ENCODE measurements at places on chromosomes 7 and 10.

- DNase-seq: peak; percentile 93
Measured at GRCh38 chr10:73495884-73496674, at the start of gene PPP3CB. TSS of gene PPP3CB (minus strand) at chr10:73496024. CDS start at chr10:73495889, 135 bp downstream.

DNA sequence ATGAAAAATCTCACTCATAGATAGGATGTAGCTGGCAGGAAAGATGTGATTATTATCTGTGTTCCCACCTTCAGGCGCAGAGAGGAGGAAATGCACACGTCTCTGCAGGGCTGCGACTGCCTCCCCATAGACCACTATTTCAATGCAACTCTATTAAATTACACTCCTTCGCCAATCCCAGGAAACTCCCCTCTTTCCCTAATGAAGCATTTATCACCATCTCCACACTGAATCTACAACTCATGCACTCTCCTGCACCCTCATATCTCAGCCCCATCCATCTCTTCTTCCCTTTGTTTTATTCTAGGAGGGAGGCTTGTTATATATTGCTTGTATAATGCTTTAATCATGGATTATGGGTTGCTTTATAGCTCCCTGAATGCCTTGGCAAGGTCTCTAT lies 101.8 kb upstream of the RELN start:
- no peak for DNase-seq

GRCh38 chr7:86786376-86786775 lies 142.7 kb downstream of the GRM3 start:
- DNase-seq: no peak

- DNase-seq: no peak
Measured at GRCh38 chr10:7590271-7590670, 76.5 kb downstream of the ITIH5 start.

- no peak for DNase-seq
Measured at GRCh38 chr10:121803611-121804010, 124.2 kb downstream of the ATE1 start.

DNA sequence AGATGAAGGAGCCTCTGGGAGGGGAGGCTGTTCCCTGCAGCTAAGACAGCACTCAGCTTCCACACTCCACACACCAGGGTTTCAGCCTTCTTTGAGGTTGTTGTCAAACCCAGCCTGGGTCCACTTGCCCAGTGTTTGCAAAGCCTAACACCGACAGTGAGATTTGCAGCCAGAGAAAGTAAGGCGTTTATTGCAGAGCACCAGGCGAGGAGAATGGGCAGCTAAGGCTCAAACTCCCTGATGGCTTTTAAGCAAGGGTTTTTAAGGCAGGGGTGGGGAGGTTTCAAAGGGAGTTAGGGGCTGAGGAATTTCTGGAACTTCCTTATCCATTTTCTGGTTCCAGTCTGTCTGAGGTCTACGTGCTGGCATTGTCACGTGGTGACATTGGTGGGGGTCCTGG lies 4.7 kb upstream of the ZNF775 start:
- no peak for DNase-seq

DNA sequence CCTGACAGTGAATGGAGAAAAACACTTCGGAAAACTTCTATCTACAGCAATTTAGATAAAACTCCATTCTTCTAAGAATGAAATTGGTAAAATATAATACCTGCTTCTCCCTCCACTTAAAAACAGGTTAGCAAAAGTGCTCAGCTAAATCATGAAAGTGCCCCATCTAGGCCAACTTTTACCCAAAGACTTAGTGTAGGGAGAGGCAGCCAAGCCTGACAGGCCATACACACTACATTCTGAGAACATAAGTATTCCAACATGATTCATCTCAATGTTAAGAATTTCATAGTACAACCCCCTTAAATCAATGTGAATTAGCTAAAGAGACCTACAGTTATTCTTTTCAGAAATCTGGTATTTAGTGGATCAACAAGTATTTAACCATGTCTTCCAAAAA lies 7.2 kb downstream of the FAM3C start:
- DNase-seq: no peak

- no peak for DNase-seq
Measured at GRCh38 chr7:91644256-91644655, 236.2 kb downstream of the MTERF1 start.

DNA sequence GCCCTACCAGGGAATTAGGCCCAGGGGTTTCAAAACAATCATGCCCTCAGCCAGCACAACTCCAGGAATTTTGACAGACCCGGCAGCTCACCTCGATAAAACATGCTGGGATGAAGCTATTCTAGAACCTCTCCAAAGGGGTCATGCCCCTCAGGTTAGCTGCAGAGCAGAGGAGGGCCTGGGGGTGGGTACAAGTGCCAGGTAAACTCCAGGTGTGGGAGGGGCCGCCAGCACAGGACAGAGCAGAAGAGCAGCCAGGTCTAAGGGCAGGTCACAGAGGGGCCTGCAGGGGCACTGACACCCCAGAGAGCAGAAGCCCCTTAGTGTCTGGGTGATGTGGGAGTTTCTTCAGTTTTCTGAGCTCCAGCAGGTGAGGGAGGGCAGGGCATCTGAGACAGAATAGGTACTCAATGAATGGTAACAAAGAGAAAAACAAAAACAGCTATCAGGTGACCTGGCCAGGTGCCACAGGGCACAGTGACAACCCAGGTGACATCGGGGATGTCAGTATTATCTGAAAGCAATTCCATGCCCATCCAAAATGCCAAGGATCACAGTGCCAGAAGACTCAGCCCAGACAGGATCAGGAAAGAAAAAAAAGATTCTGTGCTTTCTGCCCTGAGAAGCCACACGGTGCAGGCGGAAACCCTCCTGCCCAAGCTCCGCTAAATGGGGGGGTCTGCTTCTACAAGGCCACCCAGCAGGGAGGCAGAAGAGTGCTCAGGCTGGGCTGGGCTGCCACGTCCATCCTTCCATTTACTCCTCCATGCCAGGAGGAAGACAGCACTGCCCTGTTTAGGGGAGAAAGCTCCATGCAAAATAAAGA lies 104.5 kb downstream of the TNS3 start:
- DNase-seq: no peak

DNA sequence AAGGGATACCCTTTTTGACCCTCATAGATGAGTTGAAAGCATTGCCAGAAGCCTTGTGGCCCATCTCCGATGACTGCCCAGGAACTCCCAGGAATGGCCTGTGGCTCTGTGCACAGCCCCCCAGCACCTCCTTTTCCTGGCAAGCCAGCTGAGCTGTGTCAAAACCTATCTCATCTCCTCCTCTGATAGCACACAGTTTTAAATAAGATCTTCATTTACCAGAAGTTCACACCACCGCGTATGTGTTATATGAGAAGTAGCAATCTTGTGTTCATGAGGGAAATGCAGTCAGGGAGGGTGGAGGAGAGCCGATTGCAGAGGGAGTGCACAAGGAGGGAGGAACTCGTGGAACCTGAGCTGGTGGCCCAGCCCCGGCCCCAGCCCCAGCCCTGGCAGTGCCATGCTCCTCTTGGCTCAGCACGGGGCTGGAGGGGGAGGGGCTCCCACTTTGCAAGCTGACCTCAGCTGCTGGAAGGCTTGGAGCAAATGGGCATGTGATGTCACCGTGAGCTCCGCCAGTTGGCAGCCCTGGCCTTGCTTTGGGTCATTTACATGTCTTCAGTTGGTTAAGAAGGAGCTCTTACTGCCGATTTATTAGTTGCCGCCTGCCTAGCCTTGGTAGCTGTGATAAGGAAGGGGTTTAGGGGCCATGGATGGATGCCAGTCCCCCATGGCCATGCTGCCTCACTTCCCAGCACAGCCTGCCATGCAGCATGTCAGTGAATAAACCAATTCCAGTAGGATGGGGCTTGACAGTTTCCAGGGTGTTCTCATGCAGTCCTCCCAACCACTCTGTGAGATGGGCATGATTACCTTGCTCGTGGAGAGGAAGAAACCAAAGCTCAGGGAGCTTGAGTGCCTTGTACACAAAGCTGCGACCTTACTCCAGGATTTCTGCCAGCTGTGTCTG lies 20.0 kb downstream of the UNC5B start:
- no peak for DNase-seq

- DNase-seq: no peak
Measured at GRCh38 chr7:67723591-67723990, 727.0 kb downstream of the TYW1 start.

DNA sequence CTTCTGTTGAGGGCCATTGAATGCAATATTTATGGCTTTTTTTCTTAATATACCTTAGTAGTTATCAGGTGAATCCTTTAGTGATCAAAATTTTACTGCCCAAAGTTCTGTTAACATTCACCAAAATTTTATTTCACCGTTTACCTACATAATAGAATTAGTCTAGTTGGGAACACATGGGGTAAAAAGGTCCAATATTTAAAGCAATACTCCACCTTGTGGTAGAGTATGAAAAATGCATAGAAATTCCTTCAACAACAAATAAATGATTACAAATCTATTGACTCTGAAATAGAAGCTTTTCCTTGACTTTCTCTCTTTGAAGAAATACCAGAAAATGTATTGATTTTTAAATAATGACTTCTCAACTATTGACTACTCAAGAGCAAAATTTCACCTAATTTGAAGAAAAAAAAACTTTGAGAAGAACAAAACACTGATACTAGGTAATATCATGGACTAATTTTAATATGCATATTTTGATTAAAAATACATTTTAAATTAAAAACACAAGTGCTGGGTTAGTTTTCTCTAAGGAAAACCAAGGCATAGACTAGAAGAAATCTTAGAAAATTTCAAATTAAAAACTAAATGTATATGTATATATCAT lies 43.3 kb downstream of the POLR1F start:
- DNase-seq: no peak

DNA sequence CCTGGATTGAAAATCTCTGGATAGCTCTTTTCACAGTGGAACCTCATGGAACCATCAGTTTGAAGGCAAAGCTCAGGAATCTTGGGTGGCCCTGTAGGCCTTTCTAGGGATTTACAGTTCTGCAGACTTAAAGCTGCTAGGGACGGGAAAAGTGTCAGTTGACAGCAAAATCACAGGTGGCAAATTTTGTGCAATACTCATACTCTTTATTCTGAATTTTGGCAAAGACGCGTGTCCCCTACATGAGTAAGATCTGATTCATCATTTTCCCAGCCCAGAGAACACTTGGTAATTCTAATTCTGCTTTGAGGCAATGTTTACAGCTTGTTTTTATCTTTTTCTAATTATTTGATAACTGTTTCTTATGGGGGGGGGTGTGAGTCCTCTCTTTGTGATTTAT lies 3.6 kb downstream of the LRRC17 start:
- DNase-seq: no peak

DNA sequence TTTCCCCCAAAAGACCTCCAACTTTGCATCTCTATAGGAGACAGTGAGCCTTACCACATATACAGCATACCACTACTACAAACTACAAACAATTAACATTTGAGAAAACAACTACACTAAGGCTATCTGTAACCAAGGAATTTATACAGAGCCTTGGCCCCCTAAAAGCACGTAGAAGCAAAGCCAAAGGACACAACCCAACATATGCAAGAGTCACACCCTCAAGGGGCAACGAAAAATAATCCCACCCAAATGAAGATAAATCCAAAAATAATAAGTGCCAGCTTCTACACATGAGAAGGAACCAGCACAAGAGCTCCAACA lies 149.5 kb downstream of the ZEB1 start:
- no peak for DNase-seq

DNA sequence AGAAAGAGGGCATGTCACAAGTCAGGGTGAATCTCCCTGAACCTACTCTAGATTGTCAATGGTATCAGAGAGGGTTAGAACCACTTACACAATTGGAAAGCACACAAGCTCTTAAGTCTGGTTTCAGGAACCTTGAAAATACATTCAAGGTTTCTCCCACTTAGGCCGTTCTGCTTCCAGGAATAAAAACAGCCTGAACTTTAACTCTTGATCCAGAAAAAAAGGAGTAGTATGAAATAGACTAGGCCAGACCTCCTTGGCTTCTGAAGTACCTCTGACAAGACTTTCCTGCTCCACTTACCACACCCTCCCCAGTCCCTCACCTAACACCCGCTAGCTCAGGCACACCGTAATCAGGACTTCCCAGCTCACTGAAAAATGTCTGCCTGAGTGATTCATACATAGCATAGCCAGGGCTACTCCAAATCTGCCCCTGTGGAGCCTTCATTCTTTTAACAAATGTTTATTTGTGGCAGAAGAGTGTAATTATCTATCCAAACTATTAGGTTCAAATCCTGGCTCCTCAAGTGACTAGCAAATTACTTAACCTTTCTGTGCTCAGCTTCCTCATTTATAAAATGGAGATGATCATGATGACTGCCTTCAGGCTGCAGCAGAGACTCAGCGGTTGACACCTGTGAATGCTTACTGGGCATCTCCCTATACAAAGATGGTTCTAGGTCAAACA lies 30.3 kb upstream of the IL6 start:
- no peak for DNase-seq

GRCh38 chr10:91642831-91643692 lies 10.2 kb upstream of the PPP1R3C start:
- DNase-seq: no peak

DNA sequence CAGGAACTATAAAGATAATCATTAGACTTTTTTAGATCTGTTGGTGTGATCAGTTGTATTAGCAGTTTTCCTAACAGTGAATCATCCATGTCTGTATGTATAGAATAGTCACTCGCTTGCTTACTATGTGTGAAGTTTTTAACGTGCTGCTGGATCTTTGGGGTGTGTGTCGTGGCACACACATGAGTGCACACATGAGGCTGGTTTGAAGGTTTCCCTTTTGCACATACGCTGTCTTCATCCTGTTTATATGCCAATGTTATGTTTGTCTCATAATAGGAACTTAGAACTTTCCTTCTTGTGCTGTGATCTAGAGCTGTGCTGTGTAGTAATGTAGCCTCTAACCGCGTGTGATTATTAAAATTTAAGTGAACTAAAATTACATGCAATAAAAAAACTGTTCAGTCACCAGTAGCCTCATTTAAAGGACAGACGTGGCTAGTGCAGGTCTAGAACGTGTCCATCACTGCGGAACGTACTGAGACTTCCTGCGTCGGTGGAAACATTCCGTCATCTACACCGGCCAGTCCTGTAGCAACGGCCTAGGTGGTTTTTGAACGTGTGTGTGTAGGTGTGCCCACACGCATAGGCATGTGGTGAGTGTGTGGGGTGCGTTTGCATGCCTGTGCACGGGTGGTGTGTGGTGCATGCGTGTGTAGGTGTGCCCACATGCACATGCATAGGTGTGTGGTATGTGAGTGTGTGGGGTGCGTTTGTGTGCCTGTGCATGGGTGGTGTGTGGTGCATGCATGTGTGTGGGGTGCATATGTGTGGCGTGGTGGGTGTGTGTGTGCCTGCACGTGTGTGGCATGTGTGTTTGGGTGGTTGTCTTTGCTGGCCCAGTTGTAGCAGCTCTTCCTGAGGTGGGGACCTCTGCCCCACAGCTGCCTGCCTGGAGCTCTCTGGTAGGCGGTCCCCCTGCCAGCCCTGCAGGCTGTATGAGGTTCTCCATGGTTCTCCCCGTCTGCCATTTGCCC lies 56.6 kb downstream of the INPP5A start:
- DNase-seq: no peak

- DNase-seq: no peak
Measured at GRCh38 chr7:25288556-25289307, 60.4 kb upstream of the NPVF start.

GRCh38 chr10:24435374-24435773 lies 226.4 kb downstream of the KIAA1217 start:
- no peak for DNase-seq
